Femur (tissue), 1 donor: ENCODE measurements at places on chromosomes 5 and 9.

GRCh38 chr9:7802666-7803065 lies 3.1 kb upstream of the DMAC1 start:
- DNase-seq, result no peak

GRCh38 chr5:161549106-161549505 lies 2.6 kb upstream of the GABRB2 start:
- peak; percentile 73 for DNase-seq

- DNase-seq, result no peak
Measured at GRCh38 chr9:90987566-90987965, 185.9 kb downstream of the SYK start.

DNA sequence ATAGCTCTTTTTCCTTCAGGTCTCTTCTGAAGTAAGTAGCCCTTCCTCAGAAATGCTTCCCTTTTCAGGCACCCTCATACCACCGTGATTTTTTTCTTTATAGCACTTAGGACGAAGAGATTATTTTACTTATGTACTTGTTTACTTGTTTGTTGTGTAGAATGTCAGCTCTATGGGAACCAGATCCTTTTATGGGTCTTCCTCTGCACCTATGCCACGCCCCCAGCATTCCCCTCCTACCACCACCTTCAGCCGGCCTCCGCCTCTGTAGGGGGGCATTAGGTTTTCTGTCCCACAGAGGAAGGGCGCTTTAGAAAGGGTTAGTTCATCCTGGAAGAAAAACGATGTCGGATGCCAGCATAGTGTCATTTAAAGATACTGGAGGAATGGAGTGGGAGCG lies 1.8 kb downstream of the CDKN2B-AS1 start:
- DNase-seq, result no peak

DNA sequence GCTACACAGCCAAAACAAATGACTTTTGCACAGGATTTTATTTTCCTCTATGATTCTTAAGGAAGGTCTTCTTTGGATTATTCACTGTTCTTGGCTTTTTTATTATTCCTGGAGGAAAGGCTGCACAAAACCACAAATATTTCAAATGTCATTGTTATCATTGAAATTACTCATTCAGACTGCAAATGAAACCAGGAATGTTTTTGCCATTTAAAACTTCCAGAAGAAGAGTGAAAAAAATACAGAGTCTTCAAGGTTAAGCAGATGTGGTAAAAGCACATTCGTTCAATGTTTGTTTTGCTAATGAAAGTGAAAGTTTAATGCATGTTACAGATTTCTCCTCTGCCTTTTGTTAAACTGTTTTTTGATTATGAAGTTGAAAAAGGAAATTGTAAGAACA lies 238.2 kb downstream of the TLE4 start:
- no peak for DNase-seq

- DNase-seq, result peak; percentile 57
Measured at GRCh38 chr5:133930061-133930812, 38.2 kb downstream of the C5orf15 start.

- no peak for DNase-seq
Measured at GRCh38 chr5:141362719-141363118, 1.2 kb upstream of the PCDHGA5 start.

DNA sequence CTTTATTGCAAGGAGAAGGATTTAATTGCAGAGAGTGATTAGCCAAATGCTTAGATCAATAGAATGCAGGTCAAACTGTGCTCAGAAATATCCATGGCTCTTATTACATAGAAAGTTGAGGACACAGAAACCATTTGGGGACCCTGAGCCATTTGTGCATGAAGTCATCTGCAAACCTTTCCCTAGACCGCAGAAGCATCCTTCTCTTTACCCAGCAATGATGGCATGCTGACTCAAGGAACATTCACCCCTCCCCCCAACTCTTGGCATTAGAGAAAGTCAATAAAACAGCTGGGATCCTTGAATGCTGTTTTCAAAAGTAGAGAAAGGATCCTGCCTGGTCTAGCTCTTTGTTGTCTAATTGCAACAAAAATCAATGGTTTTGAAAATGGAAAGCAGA lies 73.5 kb downstream of the PPP2R2B start:
- no peak for DNase-seq

DNA sequence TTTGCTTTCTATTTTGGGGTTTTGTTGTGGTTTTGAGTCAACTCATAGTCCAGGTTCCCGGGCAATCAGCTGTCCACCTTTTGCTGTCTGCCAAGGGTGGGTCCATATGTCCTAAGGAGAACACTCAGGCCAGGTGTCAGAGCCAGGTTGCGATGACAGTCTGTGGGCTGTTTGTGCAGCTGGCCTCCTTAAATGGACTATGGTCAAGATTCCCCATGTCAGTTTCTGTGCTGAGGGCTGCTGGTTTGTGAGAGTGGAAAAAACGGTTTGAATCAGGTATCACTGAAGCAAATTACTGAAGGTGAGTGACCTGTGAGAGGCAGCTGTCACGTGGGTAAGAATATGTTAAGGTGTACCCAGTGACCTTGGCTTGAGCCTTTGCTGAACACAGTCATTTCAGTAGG lies 33.0 kb downstream of the SNX30 start:
- DNase-seq, result no peak

DNA sequence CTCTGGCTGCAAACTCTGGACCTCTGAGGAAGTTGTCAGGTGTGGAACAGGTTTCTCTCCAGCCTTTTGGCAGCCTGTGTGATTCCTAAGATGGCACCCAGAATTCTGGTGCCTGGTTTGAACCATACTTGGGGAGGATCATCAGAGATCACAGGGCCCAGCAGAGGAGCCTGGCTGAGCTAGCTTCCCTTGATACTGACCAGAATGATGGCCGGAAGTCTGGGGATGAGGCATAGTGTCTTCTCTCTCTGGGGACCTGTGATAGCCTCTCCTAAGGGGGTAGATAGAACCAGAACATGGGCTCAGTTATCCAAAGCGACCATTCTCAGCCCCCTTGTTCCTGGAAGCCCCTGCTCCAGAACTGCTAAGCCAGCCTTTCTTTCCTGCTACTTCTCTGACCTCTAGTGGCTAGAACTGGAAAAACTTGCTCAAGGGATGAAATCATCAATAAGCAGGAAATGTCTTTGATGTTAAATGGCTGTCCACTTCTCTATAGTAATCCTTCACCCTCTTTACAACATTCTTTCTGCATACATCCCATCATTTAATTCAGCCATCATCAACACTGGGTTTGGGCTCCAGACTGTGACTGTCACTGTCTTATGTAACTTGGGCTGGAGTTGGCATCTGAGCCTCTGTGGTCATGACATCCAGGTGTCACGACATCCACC lies 55.1 kb downstream of the C9orf152 start:
- peak; percentile 47 for DNase-seq

DNA sequence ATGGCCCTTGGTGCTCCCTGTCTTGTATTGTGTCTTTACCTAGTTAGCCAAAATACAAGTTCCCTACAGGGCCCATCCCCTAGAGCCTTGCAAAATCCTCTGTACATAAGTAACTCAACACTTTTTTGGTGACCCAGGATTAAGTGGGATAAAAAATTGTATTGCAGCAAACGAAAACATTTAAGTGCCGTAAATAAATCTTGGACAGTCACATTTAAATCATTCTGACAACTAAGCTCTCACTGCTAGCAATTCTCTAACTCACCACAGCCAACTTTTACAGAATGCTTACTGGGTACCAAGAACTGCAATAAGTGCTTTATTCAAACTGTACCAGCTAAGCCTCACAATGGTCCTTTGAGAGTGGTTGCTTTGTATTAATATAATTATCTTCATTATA lies 56.6 kb downstream of the GNAQ start:
- DNase-seq, result no peak

DNA sequence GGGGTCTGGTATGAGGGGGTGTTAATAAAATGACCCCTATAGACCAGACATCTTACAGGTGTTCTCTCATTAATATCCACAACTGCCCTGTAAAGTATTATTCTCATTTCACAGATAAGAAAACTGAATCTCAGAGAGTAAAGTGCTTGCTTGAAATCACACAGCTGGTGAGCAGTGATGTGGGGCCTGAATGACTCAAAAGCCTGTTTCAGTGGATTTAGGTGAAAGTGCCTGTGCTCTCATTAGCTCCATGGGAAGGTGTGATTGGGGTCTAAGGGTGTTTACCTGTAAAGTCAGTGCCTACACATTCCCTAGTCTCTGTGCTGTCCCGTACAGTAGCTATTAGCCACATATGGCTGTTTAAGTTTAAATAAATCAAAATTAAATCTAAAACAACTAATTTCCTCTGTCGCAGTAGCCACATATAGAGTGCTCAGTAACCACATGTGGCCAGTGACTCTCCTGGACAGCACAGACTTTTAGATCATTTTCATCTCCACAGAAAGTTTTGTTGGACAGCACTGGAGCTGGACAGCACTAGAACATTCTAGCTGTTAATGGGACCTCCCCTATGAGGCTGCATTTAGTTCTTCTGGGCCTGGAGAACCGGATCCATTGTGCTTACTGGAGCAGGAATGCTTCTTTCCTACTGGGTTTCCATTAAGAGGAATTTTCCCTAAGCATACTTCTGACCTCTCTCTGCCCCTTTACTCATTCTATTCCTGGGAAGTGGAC lies 52.5 kb upstream of the SEMA6A start:
- DNase-seq, result no peak

DNA sequence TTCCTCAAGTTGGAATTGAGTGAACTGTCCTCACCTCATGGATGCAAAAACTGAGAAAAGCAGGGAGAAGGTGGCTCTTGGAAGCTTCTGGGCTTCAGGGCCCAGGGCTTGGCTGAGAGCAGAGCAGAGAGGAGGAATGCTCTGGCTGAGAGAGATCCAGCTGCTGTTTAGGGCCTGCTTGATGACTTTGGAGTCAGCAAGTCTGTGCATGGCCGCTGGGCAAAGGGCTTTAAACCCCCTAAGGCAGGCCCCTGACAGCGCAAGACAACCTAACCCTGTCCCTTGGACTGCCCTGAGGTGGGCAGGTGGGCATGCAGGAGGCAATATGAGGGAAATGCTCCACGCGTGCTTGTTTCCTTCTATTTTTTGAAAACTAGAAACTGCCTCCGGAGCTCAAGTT lies 8.6 kb downstream of the STC2 start:
- no peak for DNase-seq

DNA sequence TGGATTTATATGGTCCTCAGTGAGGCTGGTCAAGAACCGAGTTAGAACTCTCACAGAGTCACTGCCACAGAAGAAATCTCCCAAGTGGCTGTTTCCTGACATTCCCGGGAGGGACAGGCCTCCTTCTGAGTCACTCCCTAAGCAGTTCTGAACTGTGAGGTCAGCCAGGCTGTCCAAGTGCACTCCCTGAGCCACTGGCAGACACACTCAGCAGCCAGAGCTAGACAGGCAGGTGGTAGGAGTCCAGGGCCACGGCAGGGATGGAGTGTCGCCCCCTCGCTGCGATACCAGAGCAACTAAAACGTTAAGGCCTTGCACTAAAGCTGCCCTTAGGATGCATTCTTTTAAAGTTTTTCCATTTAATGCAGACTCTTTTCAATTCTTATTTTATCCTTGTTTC lies 3.4 kb downstream of the IL4 start:
- no peak for DNase-seq

DNA sequence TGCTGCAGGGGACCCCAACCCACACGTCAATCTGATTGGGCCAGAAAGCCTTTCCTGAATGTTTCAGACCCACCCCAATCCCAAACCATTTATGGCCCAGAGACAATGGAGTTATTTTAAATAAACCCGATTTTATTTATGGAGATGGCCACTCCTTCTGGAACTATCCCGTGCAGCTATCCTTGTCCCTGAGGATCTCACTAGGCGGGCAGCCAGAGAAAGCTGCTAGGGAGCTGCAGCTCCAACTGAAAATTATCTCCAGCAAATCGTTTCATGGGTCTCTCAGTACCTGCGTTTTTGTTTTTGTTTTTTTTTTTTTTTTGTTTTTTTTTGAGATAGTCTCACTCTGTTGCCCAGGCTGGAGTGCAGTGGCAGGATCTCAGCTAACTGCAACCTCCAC lies 23.0 kb downstream of the C1QTNF2 start:
- DNase-seq, result peak; percentile 77

- no peak for DNase-seq
Measured at GRCh38 chr9:8832386-8832785, 1032.8 kb upstream of the DMAC1 start.

- DNase-seq, result no peak
Measured at GRCh38 chr9:118711843-118712242, 657.4 kb downstream of the BRINP1 start.

DNA sequence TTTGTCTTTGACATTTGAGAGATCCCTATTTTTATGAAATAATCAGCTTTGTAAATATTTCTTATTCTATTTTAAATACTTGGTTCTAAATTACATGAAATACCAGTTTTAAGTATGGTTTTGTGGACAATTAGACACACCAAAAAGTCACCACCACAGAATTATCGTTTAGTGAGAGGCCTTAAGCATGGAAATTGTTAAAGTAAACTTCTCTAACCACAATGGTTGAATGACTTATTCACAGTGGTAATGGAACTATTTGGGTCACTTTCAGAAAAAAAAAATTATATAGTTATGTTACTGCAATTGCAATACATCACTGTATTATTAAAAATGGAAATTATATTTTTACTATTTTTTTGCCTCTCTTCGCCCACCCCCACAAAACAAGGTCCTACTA lies 1252.5 kb downstream of the EFNA5 start:
- DNase-seq, result no peak

GRCh38 chr5:86885011-86885410 lies 267.3 kb downstream of the COX7C start:
- no peak for DNase-seq

- no peak for DNase-seq
Measured at GRCh38 chr9:119367683-119368075, 1.6 kb downstream of the BRINP1 start.

- no peak for DNase-seq
Measured at GRCh38 chr9:95545831-95546567, 29.2 kb upstream of the PTCH1 start.

DNA sequence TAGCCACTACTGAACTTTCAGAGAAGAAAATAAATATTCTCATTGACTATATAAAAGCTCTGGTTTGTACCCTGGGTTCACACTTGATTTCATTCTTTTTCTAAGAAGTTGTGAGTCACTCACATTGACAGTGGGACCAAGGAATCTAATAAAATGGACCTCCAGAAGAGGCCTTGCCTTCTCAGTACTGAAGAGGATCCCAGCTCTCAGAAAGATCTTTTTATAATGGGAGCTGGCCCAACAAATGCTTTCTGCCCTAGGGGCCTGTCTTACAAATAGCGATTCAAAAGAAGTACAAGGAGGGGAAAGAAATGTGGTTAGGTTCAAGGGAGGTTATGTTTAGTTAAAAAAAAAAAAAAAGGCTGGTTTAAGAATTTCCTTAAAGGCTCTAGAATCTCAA lies 237.9 kb downstream of the ISL1 start:
- no peak for DNase-seq

GRCh38 chr9:77697238-77697984 lies 49.3 kb upstream of the GNA14 start:
- no peak for DNase-seq

DNA sequence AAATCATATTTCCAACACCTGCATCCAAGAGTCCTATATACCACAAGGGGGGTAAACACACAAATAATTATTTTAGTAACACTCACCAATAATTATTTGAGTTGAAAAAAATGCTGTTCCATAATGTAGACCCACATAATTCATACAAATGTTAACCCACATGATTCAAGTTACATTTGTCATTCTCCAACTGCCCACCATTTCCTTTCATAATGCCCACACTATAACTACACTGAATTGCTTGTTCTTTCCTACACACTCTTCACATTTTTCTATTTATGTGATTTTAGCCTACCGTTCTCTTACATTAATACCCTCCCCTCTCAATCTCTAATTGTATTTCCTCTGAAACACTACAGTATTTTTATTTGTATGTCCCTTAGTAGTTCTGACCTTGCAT lies 35.9 kb upstream of the HK3 start:
- DNase-seq, result no peak

GRCh38 chr5:96408841-96409538 lies 24.1 kb downstream of the PCSK1 start:
- DNase-seq, result no peak

- no peak for DNase-seq
Measured at GRCh38 chr5:42876375-42876844, 64.7 kb upstream of the SELENOP start.
